ENCODE measurements at places on chromosomes 11 and 22. TPM values are rescaled to one million over a fixed set of nuclear protein-coding genes. Genes with fewer than 3 reads are reported as not detected.

The IL17REL gene
- total RNA-seq = not detected

The TMEM151A gene
- 0.19 TPM for total RNA-seq

The SIPA1 gene
- 405 TPM for total RNA-seq

The TRPM5 gene
- 0.60 TPM for total RNA-seq

The RIBC2 gene
- 0.98 TPM for total RNA-seq

The P2RY2 gene
- total RNA-seq = not detected

The C11orf65 gene
- total RNA-seq = 0.31 TPM

The PLAAT5 gene
- not detected for total RNA-seq

The UPK2 gene
- not detected for total RNA-seq

The SLC25A45 gene
- 29.6 TPM for total RNA-seq

The BANF1 gene
- total RNA-seq = 34.0 TPM

The OR51I1 gene
- not detected for total RNA-seq

The CD3D gene
- total RNA-seq = 265 TPM

The UPK3A gene
- total RNA-seq = not detected

The MS4A6E gene
- not detected for total RNA-seq

The CENPM gene
- 10.9 TPM for total RNA-seq

The PAX6 gene
- total RNA-seq = not detected

The CABP7 gene
- 0.52 TPM for total RNA-seq

The TPBGL gene
- 0.31 TPM for total RNA-seq

The PLCB3 gene
- total RNA-seq = 2.1 TPM

The FXYD2 gene
- total RNA-seq = 9.1 TPM

The MAPK11 gene
- 1.9 TPM for total RNA-seq

The RCOR2 gene
- total RNA-seq = not detected

The LGR4 gene
- total RNA-seq = 0.22 TPM

The PLEKHA7 gene
- total RNA-seq = 0.53 TPM

The CD3G gene
- 98.6 TPM for total RNA-seq

The DMC1 gene
- not detected for total RNA-seq

The DTX4 gene
- total RNA-seq = 0.68 TPM

The ALDH3B1 gene
- not detected for total RNA-seq

The ZC3H7B gene
- total RNA-seq = 30.8 TPM

The ISX gene
- total RNA-seq = not detected

The SLC6A5 gene
- not detected for total RNA-seq

The AQP11 gene
- 0.31 TPM for total RNA-seq

The PANX1 gene
- 8.3 TPM for total RNA-seq

The MS4A1 gene
- total RNA-seq = 13.2 TPM

The MGAT3 gene
- not detected for total RNA-seq
